Stimulated activated CD4-positive, alpha-beta T cell treated with anti-CD3 and anti-CD28 coated beads, Interleukin-12 subunit alpha, Interleukin-12 subunit beta, amount 100 ng/mL, for 24 hours (primary cell): ENCODE measurements at places on chromosomes 1 and 21.

DNA sequence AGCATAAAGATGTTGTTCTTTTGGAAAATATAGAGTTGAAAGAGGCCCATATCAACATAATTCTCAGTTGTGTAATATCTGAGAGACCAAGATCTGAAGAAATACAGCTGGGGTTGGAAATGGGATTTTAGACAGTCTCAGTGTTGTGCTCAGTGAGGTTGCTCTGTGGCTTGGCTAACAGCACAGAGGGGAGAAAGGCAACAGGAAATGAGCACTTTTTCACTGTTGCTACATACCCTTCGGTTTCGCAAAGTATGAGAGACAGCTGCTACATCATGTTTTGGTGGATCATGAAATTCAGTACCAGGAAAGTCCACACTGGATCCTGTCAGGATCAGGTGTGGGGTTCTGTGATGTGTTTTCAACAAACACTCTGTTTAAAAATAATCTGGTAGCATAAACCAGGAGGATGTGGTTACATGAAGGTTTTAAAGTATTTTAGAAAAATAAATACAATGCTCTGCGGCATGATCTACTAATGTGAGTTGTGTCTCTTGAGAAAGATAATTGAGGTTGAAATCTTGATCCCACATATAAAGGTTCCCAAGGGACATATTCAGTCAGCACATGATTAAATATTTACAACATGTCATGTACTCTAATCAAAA, 7.0 kb upstream of the GPR88 start:
- DNase-seq: no peak

DNA sequence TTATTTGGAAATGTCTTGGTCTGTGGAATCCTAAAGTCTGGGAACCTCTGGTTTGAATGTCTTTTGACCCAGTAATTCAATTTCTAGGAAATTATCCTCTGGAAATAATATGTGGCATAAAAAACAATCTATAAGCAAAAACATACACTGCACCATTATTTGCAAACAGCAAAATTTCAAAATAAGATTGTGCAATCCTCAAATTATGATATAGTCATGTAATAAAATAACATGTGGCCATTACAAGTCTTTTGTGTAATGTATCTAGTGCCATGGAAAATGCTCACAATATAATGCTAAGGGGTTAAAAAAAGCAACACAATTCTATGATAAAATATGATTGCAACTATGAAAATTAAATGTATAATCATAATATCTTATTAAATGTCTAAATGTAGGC, 312.9 kb upstream of the RUNX1 start:
- DNase-seq: no peak

DNA sequence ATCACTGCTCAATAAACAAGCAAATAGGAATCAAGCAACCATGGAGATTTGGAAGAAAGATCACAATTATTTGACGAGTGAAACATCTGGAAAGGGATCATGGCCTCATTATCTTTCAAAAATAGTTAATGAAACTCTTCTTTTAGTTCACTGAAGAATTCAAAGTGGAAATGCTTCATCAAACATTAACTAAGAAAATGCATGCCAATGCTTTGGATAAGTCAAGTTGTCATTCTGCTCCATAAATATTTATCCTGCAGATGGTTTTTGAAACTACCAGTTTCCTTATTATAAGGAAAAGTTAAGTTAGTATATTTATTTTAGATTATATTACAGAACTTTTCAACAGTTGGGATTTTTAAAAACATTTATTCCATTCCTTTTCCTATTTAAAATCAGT, 206.5 kb upstream of the ADGRL2 start:
- no peak for DNase-seq

DNA sequence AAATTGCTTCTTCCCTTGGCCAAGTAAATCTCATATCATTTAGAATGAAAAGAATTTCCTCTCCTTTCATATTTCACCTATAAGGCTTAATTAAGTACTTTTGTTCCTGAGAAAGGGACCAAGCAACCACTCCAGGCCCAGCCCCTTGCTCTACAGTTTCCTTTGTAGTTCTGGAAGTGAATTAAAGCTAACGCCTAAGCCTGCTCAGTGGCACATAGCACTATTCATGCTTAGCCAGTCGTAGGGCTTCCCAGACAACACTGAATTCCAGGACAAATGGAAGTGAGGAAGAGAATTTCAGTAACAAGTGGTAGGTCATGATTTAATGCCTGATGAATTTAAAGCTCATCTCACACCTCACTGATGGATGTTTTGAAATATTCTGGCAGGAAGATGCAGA, 73.3 kb downstream of the RPAP2 start:
- DNase-seq: no peak

DNA sequence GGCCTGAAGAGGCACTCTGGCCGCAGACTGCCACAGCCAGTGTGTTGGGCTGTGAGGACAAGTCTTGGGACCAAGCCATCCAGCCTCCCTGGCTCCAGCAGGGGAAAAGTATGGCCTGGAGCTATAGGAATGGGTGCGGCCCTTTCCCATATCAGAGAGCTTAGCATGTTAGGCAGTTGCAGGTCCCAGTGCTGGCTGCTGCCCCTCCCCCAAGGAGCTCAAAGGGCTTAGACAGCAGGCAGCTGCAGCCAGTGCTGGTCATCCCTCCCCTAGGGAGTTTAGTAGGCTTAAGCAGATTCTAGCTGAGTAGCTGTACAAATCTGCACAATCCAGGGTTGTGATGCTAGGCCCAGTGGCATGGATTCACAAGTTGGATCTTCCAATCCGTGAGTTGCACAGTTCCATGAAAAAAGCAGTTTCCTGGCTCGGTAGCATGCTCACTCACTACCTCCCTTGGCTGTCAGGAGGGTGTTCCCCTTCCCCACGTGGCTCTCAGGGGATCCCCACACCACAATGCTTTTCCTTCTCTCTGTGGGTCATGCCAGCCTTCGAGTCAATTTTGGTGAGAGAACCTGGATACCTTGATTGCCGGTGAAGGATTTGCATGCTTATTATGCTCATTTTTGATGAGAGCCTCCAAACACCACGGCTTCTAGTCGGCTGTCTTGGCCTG, 1490.8 kb downstream of the BRINP3 start:
- no peak for DNase-seq

DNA sequence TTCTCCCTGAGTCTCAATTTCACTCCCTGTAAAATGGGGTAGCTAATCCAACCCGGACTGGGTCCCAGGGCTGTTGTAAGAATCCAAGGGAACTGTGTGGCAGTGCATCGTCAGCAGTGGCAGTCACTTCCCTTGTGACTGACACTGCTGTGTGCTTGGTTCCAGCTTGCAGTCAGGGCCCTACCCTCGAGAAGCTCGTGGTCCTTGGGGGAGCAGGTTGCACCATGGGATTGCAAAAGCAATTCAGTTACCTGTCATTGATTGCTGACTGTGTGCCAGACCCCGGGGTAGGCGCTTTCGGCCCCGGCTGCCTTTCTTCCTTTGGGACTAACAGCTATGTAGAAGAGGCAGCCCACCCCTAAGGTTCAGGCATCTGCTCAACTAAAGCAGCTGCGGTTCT, 2.9 kb downstream of the PTPRF start:
- no peak for DNase-seq

DNA sequence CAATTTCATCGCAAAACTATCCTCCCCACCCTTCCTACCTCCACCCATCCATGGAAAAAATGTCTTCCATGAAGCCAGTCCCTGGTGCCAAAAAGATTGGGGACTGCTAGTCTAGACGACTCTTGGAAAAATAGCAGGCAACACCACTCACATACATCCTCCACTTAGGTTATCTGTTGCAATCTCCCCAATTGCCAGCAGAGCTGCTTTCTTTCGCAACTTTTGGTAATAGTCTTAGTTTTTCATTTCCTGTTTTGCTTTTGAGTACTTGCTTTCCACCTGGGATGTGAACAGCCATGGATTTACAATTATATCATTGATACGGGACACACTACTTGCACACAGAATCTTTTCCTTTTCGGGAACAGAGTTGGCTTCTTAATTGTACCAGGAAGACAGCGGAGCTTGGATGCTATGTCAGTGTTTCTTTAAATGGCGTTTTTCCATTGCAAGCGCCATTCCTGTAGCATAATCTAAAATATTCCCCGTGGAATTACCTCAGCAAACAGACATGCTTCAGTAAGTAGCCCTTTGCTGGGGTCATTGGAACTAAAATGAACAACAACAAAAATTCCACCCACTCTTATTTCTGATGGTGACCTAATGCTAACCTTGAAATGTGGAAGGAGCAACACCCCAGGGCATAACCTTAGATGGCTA, 183.3 kb upstream of the ADGRL2 start:
- DNase-seq: no peak

DNA sequence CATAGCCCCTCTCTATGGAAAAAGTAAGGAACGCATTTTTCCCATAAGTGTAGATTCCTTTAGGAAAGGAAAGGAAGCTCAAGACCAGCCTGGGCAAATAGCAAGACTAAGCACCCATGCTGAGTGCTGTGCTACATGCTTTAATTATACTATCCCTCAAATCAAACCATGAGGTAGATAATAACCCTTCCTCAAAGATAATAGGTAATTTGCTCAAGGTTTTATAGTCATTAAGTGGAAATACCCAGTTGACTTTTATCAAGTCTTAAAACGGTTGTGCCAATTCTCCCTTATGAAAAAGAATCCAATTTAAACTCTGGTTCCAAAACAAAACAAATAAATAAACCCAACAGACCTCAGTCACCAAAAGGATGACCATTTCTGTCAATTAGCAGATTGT, 3.4 kb downstream of the KIAA0319L start:
- DNase-seq: no peak

- DNase-seq: no peak
Measured at GRCh38 chr21:38761531-38761930, 44.2 kb upstream of the ETS2 start.

DNA sequence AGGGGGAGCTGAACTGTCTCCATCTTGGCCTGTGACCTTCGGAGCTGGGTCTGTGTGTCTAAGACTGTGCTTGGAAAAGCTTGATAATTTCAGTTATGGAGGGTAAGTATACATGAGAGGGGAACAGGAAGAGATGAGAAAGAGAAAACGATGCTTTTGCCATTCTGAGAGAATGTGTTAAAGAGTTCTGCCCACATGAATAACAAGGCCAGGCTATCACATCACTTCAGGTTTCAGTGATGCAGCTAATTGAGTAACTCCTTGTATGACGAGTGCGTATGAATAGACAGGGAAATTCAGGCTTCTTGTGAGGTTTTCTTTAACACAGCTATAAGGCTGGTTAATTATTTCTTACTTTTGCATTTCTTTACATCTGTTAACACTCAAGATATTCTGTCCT, 81.0 kb downstream of the PLPPR5 start:
- no peak for DNase-seq

- DNase-seq: no peak
Measured at GRCh38 chr1:67724928-67725560, 40.0 kb downstream of the GADD45A start.

DNA sequence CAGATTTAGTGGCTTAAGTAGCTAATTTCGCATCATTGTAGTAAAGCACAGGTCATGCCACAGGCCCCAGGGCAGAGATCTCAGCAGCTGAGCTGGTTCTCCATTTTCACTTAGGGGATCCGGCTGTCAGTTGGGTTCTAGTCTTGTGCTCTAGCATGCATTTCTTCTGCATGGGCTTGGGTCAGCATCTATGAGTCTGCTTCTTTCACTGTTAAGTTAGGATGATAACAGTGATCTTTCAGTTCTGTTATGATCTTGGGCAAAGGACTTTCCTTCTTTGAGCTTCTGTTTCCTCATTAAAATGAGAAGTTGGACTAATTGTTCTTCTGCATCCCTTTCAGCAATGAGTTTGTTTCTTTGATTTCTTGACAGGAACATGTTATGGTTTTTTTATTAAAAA, 123.6 kb upstream of the DNAH14 start:
- no peak for DNase-seq

- DNase-seq: no peak
Measured at GRCh38 chr21:32413015-32413504, 554 bp downstream of the EVA1C start.

DNA sequence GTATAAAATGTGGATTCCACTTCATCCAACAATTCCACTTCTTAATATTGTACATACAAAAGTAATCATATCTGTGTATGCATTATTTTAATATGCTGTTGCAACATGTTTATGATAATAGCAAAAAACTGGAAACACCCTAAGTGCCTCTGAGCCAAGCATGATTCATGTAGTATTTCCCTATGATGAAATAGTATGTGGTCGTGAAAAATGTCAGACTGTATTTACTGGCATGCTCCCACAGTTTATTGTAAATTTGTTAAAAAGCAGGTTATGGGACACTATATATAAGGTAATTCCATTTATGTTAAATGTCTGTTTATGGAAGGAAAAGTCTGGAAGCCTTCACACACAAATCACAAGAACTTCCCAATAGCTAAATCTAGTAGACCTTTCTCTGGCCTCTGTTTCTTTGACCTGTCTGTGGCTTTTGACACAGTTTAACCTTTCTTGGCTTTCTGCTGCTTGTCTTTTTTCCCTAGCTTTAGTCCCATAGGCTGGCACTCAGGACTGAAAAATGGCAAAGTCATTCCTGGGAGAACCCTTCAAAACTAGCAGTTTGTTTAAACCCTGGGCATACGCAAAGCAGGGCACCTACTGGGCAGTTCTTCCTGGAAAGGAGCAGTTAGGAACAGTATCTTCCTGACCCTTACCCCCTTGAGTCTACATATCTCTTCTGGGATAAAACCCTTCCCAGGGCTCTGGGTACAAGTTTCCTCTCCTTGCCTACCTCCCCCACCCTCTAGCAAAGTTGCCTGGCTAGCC, 65.4 kb upstream of the ARTN start:
- no peak for DNase-seq

DNA sequence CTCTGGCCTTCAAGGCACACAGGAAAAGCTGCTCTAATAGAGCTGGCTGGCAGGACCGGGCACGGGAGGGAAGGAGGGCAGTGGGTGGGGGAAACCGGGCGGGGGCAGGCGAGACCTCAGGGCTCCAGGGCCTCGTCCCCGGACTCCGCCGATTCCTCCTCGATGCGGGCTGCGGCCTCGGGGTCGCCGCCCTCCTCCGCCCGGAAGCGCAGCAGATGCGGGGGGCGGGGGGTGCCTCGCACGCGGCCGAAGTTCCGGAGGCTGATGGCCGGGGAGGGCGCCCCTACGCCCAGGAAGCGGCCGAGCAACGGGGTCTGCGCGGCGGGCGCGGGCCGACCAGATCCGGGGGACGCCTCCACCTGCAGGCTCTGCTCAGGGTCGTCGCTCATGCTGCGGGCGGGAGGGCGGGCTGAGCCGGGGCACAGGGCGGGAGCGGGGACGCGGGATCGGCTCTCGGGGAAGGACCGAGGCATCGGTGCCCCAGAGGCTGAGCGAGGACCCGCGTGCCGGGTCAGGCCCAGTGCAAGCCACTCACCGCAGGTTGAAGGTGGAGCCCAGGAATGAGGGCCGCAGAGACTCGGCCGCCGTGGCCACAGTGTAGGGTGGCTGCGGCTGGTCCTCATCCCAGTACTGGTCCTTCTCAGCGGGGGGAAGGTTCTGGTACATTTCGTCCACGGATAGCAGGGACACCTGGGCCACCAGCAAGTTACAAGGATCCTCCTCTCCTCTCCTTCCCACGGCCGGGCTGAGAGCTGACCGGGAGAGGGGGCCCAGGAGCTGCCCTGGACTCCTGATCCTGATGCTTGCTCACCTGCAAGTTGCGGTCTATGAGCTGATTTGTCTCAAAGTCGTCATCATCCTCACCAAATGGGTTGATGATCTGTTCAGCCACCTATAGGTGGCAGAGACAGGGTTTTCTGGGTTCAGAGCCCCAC, 3.6 kb downstream of the BEST4 start:
- no peak for DNase-seq

GRCh38 chr1:232178191-232178590, 451.7 kb downstream of the SIPA1L2 start:
- DNase-seq: no peak
